ENCODE measurements at places on chromosomes 16 and 17.
A peak's percentile ranks its signal among the peaks of the same experiment; 100 is the strongest.

- H3K4me1 ChIP-seq, result peaks cover 15% of the 10 kb centered on the region
- no peak overlapping the region for H3K4me3 ChIP-seq
- H3K27ac ChIP-seq, result peak overlapping the region; percentile 36
- no peak for DNase-seq
Observed at GRCh38 chr16:11835309-11835708, 16.0 kb downstream of the RSL1D1 start.

DNA sequence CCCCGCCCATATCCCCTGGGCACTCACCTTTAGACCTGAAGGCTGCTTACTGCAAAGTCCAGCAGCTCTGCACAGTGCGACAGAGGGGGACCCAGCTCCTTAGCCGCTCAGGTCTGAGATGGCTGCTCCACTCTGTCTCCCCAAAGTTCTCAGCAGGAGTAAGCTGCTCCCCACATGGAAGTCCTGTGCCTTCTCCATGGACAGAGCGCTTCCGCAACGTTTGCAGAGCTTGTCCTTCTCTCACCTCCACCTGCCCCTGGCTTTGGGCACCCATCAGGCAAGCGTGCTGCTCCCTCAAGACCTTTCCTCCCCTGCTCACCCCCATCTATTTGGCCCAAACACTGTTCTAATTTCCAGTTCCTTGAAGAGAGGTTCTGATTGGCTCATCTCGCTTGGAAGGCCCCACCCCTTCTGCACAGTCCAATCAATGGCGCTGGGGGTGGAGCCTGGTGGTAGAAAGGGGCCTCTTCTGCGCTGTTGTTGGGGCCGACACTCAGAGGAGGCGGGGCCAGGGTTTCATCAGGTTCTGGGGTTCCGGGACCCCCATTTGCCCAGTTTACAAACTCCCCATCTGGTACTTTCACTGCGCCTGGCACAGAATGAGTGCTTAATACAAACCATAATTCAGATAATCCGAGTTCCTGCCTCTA is 137.2 kb downstream of the CYLD start:
- no peak for DNase-seq
- no peaks in the 10 kb centered on the region for H3K36me3 ChIP-seq
- no peaks in the 10 kb centered on the region for H3K4me1 ChIP-seq
- no peak overlapping the region for H3K4me3 ChIP-seq

DNA sequence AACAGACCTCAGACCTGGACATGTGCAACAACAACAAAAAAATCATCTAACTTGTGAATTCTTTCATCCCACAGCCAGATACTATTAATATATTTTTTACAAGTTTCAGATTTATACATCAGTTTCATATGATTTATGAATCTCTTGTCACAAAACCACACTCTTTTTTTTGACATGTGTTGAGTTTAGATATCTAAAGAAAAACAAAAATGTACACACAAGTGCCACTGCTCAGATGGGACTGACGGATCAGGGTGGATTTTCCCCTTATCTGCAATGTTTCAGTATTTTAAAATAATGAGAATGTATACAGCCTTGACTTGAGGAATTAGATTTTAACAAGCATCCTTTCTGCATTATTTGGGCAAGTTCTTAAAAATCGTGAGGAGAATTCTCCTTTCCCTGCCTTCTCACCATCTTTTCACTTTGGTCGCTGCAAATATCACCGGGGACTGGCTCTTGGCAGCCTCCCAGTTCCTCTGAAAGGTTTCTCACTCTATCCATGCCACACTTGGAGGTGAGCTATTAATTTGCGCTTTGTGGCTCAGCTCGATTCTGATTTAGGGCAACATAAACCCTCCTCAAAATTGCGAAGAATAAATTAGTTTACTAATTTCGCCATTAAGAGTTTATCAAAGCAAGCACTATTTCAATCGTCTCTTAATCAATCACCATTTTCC is 225.7 kb downstream of the XYLT1 start:
- no peak overlapping the region for H3K4me3 ChIP-seq
- no peak overlapping the region for H3K27ac ChIP-seq
- no peak for DNase-seq
- H3K4me1 ChIP-seq, result no peaks in the 10 kb centered on the region

- H3K27me3 ChIP-seq, result no peaks in the 10 kb centered on the region
- no peak overlapping the region for H3K4me3 ChIP-seq
- peak; percentile 37 for DNase-seq
- peaks cover 6% of the 10 kb centered on the region for H3K4me1 ChIP-seq
Observed at GRCh38 chr16:19517424-19518089, 4.3 kb downstream of the GDE1 start.

DNA sequence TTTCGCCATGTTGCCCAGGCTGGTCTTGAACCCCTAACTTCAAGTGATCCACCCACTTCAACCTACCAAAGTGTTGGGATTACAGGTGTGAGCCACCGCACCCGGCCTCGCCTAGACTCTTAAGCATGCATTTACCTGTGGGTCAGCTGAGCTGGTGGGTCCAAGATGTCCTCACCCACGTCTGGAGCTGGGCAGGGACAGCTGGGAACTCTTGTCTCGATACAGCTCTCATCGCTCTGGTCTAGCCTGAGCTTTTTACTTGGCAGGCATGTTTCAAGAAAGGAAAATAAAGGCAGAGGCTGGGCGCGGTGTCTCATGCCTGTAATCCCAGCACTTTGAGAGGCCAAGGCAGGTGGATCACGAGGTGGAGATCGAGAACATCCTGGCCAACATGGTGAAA is 56.9 kb upstream of the PHOSPHO1 start:
- peaks cover 4% of the 10 kb centered on the region for H3K36me3 ChIP-seq
- DNase-seq, result no peak
- H3K4me1 ChIP-seq, result no peaks in the 10 kb centered on the region
- H3K27me3 ChIP-seq, result no peaks in the 10 kb centered on the region
- H3K4me3 ChIP-seq, result no peak overlapping the region

DNA sequence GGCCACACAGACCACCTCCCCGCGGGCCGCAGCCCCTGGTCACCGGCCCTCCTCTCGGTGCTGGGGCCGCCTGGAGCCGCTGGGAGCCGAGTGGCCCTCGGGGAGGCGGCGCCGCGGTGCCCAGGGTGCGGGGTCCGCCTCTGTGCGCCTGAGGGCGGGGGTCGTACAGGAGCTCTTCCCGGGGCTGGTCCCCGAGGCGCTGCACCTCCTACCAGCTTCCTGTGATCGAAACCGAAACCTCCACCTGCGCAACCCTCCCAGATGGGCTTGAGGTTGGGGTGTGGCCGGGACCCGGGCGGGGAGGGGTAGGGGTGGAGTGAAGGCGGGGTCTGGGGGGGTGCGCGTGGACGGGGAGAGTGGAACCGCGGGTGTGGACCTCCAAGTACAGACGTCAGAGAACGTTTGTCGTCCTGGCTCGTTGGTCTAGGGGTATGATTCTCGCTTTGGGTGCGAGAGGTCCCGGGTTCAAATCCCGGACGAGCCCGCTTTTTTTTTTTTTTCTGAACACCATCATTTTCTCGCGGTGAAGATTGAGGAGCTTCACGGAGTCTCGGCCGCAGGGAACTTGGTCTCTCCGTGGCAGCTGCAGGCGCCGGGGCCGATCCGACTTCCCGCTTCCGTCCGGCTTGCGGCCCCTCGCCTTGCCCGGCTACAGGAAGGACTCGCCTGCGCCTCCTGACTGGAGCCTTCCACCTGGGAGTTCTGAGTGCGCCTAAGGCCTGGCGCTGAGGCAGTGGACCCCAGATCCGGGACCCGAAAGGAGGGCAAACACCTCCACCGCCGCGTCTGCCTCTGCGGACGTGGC is 23.9 kb downstream of the ZNF213 start:
- no peaks in the 10 kb centered on the region for H3K27me3 ChIP-seq
- no peaks in the 10 kb centered on the region for H3K36me3 ChIP-seq
- H3K4me1 ChIP-seq, result peaks cover 8% of the 10 kb centered on the region
- H3K4me3 ChIP-seq, result peak overlapping the region; percentile 69
- DNase-seq, result peak; percentile 78

DNA sequence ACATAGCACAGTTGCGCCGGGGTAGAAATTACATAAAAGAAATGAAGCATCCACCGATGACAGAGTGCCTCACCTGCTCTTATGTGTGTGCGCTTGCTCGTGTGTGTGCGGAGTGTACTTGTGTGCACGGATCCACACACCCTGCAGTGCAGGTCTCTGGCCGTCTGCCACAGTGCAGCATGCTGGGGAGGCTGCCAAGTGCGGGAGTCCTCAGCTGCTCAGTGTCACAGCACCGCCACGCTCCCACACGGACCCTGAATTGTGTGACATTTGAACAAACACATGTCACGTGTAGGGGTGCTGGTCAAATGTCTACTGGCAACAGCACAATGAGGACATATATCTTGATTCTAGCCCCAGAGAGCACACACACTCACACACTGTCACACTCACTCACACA is 243.0 kb upstream of the MYOCD start:
- H3K27ac ChIP-seq, result no peak overlapping the region
- H3K27me3 ChIP-seq, result no peaks in the 10 kb centered on the region
- no peaks in the 10 kb centered on the region for H3K36me3 ChIP-seq
- no peak for DNase-seq
- no peak overlapping the region for H3K4me3 ChIP-seq
- no peaks in the 10 kb centered on the region for H3K4me1 ChIP-seq

- H3K4me1 ChIP-seq, result peaks cover 23% of the 10 kb centered on the region
- H3K27ac ChIP-seq, result no peak overlapping the region
- no peaks in the 10 kb centered on the region for H3K27me3 ChIP-seq
- H3K36me3 ChIP-seq, result no peaks in the 10 kb centered on the region
- no peak for DNase-seq
- H3K4me3 ChIP-seq, result no peak overlapping the region
Observed at GRCh38 chr17:42559075-42559474, 2.9 kb upstream of the COASY start.

- no peak overlapping the region for H3K27ac ChIP-seq
- DNase-seq, result no peak
- H3K27me3 ChIP-seq, result no peaks in the 10 kb centered on the region
- H3K4me1 ChIP-seq, result no peaks in the 10 kb centered on the region
- H3K4me3 ChIP-seq, result no peak overlapping the region
Observed at GRCh38 chr17:67052720-67053437, 8.5 kb downstream of the CACNG1 start.

- H3K4me3 ChIP-seq, result no peak overlapping the region
- H3K36me3 ChIP-seq, result no peaks in the 10 kb centered on the region
- no peaks in the 10 kb centered on the region for H3K27me3 ChIP-seq
- H3K4me1 ChIP-seq, result peaks cover 6% of the 10 kb centered on the region
Observed at GRCh38 chr17:31700973-31701372, 158.1 kb downstream of the COPRS start.

All from astrocyte (in vitro differentiated cells and primary cell).